ENCODE measurements at places on chromosomes 13 and 19. TPM values are rescaled to one million over a fixed set of nuclear protein-coding genes. Genes with fewer than 3 reads are reported as not detected.

CFD gene
- 44.8 TPM for total RNA-seq

CD37 gene
- total RNA-seq, result 419 TPM

ACP7 gene
- not detected for total RNA-seq

CEACAM7 gene
- total RNA-seq, result not detected

CDC42EP5 gene
- 6.6 TPM for total RNA-seq

DNA sequence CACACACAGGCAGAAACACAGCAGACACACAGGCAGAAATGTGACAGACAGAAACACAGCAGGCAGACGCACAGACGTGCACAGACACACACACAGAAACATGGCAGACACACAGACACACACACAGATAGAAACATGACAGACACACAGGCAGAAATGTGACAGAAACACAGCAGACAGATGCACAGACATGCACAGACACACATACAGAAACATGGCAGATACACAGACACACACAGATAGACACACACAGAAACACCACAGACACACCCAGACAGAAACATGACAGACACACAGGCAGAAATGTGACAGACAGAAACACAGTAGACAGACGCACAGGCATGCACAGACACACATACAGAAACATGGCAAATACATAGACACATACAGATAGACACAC is 1.3 kb downstream of the TBXA2R start:
- no peak for DNase-seq

DNA sequence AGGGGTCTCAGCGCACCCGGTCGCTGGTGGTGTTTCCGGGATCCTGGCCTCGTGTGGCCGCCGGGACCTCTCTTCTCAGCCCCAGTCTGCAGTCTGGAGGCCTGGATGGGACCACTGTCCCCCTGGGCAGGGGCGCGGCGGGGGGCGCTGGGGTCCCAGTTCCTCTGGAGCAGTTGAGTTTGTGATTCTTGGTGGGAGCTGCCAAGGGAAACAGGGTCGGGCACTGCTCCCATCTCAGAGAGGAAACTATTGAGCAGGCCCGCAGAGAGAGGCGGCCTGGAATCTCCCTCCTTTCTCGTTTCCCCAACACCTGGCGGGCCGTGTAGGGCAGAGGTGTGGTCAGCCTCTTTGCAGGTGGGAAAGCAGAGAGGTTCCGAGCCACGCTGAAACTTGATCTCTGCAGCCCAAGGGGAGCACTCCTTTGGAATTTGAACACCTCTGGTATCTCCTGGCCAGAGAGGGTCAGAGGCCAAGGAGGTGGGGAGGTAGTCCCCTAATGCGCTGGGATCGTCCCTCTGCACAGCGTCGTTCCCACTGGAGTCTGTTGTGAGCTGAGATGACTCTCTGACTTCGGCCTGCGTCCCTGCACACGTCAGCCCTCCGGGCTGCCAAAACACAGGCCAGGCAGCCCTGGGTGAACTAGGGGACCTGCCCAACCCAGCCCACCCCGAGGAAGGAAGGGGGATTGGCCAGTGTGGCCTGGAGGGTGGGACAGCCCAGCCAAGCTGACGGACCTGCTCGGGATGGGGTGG is 741 bp downstream of the PLEKHF1 start:
- DNase-seq, result no peak

DNA sequence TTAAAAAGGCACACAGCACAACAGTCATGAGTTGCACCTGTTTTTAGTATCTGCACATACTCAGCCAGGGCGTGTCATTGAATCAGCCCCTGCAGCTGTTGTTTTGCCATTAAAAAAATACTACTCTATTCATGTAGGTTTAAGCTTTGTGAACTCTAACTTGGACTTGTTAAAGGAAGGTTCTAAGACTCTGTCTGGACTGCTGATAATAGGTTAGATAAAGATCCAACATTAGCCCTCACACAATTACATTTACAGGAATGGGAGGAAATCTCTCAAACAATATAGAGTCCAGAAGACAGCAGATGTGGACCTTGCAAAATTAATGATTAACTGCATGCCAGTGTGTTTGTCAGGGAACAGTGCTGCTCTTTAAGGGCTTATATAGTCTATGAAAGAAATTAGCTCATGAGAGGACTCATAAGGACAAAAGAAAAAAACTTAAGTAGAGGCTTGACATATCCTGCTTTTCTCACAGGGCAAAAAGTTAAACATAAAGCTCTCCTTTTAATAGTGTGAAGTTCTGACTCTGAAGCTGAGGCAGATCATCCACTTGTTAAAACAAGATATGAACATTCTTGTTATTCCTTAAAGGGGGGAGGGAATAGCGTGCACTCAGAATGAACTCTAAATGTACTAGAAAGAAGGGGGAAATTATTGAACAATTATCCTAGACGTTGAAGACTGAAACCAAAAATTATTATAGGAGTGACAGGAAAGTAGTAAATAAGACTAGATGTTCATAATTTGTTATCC is 243.6 kb downstream of the NDFIP2 start:
- DNase-seq, result no peak

DNA sequence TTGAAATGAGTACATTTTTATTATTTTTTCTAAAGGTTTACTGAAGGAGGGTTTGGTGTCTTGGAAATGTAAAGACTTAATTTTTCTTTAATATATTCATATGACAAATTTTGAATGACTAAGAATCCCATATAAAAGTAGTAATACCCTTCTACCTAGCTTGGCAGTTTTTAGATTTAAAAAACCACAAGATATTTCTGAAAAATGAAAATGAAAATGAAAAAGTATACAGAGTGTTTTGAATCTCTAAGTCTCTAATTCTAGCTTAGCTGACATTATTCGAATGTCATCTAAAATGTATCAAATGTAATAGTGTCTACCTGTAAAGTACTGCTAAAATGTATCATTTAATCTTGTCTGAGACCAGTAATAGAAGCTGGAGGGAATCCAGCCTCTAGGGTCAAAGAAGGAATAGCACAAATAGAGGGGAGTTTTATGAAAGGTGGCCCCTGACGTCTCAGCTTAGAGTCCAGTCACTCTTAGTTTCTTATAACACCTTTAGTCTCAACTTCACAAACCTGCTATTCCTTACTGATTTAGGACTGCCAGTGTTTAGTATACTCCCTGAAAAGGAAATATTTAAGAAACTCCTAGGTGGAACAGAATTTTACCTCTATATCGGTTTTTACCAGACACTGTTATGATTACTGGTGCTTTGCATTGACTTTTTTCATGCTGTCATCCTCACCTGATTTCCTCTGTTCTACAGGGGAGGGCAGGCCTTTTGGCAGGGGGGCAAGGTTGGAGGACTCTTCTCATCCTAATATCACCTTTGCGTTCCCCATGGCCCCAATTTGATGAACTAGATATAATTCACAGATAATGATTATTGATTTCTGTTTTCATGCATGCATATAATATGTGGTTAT is 16.2 kb upstream of the MIR17HG start:
- no peak for DNase-seq

DNA sequence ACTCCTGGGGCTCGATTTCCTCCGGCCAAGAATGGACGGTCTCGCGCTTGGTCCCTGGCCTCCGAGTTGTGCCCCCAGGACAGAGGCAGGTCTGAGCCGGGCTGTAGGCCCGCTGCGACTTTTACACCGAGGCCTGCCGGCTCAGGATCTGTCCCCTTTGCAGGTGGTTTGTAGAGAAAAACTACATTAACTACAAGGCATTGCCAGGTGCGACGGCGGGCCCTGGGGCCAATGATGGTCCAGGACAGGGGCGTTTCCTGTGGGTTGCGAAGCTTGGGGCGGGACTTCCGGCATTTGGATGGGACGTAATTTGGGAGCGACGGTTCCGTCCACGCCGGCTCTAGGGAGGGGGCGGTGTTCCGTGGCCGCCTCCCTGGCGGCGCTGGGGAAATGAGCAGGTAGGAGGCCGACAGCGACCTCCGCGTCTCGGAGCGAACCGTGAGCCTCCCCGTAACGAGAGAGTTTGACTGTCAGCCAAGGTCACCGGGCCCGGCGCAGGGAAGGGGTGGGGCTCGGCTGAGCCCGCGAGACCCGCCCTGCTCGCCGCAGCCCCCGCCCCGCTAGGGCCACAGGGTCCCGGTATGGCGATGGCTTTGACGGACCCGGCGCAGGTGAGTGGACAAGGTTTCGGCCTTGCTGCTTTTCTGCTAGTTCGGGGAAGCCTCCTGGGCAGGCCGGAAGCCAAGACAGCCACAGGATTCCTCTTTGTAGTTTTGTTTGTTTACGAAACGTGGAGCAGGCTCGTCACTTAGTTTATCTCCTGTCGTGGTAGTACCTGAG is at the start of gene ZNF805:
ZNF805 (plus strand) TSS at position 322 of the 780 bp plus-strand sequence; CDS start at position 582, 260 bp downstream.
- DNase-seq, result peak; percentile 97

GRCh38 chr19:10566658-10567410 is 1.0 kb upstream of the KRI1 start:
- DNase-seq, result peak; percentile 89

GRCh38 chr13:22235285-22235949 is 564.5 kb downstream of the FGF9 start:
- DNase-seq, result no peak

All from spleen (tissue), 13 donors.